GOT3 (cell line): ENCODE measurements at places on chromosomes 16 and 17.

DNA sequence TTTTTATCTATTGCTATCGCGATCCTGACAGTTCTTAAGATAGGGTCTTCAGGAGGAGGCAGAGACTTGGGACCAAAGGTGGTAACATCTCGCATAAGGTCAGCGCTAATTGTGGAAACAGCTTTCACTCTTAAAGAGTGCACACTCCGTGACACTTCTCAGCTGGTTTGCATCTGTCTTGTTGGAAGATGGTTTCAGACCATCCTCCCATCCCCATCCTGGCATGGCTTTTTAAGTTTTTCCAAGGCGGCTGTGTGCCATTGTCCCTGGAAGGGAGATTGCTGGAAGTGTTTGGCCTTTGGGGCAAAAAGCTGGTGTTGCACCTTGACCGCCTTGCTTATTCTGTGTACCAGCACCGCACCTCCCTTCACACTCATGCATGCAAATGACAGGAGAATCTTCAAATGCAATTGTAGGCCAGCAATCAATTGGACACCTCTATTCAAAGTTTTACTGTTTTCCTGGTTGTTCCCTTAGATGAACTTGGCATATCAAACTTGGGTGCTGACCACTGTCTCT, 1.5 kb downstream of the SOCS7 start:
- no peak for DNase-seq

DNA sequence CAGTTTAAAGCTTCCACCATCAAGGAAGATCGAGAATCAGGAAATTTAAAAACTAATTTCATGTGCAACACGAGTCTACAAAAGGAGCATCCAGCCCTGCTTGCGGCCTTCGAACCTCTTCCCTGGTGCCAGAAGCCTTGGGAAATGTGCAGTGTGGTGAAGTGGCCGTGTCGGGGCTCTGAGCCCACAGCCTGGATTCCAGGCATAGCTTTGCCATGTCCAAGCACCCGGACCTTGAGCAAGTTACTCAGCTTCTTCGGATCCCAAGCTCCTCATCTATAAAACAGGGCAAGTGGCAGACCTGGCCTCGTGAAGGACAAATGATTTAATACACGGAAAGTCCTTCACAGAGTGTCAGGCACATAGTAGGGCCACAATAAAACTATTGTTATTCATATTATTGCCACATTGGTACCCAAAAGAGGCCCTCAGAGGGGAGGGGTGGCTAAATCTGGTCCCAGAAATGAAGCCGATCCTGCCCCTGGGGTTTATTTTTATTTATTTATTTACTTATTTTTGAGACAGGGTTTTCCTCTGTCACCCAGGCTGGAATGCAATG, 34.8 kb downstream of the COTL1 start:
- no peak for DNase-seq

GRCh38 chr16:17013038-17013437, 457.7 kb downstream of the XYLT1 start:
- DNase-seq = no peak

- no peak for DNase-seq
Measured at GRCh38 chr16:4386951-4387565, 15.4 kb downstream of the VASN start.

- DNase-seq = no peak
Measured at GRCh38 chr16:57999971-58000705, at the start of gene ZNF319. Gene ZNF319 (minus strand): TSS chr16:58000672. CDS start chr16:57998265, 2,407 bp downstream.

GRCh38 chr16:81551151-81551808, 106.7 kb downstream of the CMIP start:
- DNase-seq = no peak

DNA sequence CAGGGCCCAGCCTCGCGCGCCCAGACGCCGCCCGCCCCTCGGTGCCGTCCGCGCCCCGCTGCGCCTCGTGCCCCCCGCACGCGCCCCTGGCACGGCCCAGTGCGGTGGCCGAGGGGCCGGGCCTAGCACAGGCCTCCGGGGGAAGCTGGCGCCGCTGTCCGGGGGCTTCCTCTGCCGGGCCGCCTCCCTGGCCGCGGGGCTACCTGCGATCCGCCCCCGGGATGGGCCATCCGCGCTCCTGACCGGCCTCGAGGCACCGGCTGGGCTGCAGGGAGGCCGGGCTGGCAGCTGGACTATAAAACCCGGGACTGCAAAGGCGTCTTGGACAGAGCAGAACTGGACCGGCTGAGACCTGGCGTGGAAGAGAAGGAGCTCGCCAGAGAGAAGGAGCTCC, 783 bp downstream of the BHLHA9 start:
- DNase-seq = no peak

GRCh38 chr17:77662833-77663232, 295.7 kb upstream of the TNRC6C start:
- no peak for DNase-seq

DNA sequence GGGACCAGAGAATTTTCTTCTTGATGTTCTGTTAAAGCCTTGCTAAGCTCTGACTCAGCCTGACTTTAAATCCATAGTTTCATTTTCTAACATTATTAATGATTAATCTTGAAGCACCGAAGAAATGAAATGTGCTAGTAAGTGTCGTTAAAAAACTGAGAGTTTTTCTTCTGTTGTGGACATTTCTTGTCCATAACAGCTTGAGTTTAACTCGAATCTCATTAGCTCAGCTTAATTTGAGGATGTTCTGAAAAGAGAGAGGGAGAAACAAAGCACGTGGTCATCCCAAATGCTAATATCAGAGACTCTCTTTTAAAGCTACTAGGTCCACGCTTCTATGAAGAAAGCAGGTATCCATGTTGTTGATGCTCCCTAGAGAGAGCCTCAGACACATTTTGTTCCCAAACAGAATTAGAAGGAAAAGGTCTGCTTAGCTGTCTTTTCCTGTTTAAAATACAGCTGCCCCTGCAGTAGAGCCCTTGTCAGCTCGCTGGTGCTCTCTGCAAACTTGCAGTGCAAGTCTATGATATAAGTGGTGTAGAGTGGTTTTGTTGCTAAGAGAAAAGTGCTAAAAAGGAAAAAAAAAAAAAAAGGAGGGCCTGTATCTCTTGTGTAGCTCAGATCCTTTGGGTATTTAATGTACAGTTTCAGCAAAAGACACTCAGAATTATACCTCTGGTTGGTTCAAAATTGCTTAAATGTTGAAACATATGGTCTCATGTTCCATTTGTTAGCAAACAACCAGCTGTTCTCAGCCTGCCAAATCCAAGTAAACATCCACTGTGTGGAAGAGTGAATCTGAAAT, 191.1 kb upstream of the TBX2 start:
- DNase-seq = no peak

DNA sequence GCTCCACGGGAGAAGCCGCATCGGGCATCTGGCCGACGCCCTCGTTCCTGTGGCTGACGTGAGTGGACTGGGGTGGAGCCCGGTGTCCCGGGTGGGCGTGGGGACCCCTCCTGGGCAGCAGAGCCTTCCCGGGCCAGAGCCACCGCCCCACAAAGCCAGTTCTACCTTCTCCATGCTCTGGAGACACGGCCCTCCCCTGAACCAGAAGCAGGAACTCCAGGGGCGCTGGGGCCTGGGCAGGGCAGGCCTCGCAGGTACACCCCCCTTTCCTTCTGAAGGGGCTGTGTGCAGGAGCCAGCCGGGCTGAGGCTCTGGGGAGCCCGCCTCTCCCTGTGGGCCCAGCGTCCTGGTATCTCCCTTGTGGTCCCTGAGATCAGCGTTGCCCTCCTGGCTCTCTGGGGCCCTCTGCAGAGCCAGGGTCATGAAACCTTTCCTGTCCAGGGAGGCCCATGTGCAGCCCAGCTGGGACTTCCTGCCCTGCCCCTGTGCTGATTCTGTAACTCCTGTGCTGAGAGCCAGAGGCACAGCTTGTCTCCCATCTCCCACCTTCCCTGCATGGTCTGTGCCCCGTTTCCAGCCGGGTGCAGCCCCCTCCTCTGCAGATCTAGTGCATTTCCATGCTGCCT, 6.5 kb downstream of the PIGQ start:
- DNase-seq = no peak

DNA sequence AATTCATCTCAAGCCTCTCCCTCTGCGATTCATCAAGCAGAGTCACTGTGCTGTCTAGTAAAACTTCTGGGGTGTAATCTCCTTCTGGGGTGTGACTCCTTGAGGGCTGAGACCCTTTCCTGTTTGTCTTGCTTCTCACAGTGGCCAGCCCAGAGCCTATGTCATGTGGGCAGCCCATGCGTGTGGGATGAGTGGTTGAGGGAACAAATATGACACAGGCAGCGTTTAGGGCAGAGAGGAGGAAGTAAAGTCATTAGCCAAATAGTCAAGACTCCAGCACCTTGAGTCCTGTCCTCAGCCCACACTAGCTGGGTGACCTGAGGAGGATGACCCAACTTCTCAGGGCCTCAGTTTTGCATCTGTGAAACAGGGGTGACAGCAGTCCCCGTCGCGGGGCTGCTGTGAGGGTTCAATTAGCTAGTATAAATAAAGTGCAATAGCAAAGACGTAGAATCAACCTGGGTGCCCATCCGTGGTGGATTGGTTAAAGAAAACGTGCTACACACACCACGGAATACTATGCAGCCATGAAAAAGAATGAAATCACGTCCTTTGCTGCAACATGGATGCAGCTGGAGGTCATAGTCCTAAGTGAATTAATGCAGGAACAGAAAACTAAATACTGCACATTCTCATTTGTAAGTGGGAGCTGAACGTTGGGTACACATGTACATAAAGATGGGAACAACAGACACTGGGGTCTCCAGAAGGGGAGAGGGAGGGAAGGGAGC, 4.5 kb upstream of the ITGAX start:
- no peak for DNase-seq

- peak; percentile 24 for DNase-seq
Measured at GRCh38 chr17:77312786-77313599, 172.2 kb downstream of the SEC14L1 start.

GRCh38 chr16:15970202-15970601, 20.8 kb downstream of the ABCC1 start:
- DNase-seq = no peak

- DNase-seq = no peak
Measured at GRCh38 chr16:49660626-49661025, 195.3 kb downstream of the ZNF423 start.

DNA sequence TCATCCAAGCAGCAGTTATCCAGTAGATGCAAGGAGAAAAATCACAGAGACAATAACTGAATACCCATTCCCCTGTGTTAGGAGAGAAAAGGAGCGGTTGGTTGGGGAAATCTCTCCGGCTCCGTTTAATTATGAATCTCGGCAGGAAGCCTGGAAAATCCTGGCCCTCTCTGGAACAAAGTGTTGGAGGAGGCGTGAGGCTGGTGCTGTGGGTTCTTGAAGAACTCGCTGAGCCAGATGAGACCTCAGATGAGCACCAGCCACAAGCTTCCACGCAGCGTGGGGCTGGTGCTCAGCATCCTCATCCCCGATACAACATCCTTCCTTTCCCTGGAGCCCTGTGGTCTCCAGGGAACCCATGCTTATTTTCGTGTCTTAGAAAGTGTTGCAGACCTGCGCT, 39.7 kb downstream of the CACNG4 start:
- DNase-seq = no peak

DNA sequence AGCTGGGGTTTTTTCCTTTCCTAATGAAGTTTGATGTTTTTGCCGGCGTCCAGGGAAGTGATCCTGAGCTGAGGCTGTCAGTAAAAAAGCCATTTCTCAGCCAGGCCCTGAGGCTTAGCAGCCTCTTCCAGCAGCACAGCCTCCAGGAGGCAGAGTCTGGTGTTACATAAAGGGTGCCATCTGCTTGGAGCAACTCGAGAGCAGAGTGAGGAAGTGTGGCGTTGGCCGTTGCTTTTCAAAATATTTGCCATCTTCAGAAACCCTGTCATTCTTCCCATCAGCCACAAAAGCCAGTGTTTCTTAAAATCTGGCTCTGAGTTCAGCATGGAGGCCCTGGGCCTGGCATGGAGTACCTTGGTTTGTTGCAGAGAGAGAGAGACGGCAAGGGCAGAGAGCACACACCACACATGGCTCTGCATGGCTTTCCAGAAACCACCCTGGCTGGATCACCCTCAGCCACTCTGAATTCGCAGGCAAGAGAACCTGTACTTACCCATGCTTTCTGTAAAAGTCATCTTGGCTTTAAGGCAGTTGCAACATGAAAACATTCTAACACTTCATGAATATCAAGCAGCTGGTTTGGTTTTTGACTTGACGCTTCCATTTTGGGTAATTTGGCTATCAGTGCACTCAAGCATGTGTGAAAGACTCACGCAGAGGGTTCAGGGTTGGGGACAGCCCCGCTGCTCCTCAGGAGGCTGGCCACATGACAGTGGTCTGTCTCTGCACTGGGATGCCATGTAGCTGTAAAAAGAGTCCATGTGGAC, 21.0 kb downstream of the PMM2 start:
- no peak for DNase-seq

GRCh38 chr16:7547736-7548135, 215.1 kb downstream of the RBFOX1 start:
- no peak for DNase-seq

GRCh38 chr16:22198547-22199293, 7.4 kb upstream of the EEF2K start:
- DNase-seq = no peak

GRCh38 chr17:35372846-35373533, 431 bp downstream of the SLFN11 start:
- DNase-seq = no peak

- DNase-seq = no peak
Measured at GRCh38 chr16:86355951-86356350, 154.4 kb upstream of the FOXF1 start.

DNA sequence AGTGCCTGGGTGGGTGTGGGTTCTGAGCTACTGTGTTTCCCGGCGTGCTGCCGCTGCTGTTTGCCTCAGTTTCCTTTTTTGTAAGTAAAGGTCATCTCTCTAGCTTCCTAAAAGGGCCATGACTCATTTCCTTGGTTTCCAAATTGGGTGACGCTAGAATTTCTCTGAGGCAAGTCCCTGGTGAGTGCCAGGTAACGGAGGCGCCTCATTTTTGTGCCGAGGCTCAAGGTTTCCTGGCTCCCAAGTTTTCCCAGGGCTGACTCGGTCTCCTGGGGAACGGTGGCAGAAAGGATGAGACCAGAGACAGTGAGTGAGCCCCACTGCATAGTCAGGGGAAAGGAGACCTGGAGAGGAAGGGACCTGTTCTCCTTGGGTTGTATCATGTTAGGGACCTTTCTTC, 20.3 kb downstream of the MSI2 start:
- DNase-seq = no peak

DNA sequence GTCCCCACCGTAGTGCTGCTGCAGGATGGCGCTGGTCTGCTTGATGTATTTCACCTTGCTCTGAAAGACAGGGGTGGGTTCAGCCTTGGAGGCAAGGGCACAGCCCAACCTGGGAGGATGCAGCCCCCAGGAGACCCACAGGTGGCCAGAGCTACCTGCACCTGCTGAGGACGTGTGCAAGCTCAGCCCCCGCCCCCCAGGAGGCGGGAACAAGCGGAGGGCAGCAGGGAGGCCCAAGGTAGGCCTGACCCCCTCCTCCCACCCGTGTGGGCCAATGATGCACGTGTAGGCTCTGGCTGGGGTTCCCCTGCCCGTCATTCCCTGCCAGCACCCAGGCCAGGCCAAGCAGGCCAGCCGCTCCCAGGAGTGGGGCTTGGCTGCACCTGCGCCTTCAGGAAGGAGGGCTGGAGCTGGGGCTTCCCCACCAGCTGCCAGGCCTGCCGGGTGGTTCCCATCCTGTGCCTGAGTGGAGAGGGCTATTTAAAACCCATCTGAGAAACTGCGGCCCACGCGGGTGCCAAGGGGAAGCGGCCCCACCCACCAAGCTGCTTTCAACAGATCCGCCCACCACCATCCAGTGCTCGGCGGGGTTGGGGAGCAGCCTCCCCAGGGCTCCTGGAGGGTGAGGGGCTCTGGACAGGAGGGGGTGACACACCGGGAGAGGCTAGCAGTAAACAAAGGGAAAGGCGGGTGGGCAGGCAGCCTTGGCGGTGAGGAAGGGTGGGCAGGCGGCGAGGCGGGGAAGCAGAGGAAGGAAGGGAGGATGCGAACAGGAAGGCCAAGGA, 3.8 kb downstream of the NTHL1 start:
- no peak for DNase-seq
